Stimulated activated CD4-positive, alpha-beta T cell treated with anti-CD3 and anti-CD28 coated beads, Interleukin-4, amount 100 ng/mL, for 48 hours (primary cell): ENCODE measurements at places on chromosomes 12 and 14.

- no peak for DNase-seq
Observed at GRCh38 chr12:34526946-34527345, 504.6 kb downstream of the ALG10 start.

DNA sequence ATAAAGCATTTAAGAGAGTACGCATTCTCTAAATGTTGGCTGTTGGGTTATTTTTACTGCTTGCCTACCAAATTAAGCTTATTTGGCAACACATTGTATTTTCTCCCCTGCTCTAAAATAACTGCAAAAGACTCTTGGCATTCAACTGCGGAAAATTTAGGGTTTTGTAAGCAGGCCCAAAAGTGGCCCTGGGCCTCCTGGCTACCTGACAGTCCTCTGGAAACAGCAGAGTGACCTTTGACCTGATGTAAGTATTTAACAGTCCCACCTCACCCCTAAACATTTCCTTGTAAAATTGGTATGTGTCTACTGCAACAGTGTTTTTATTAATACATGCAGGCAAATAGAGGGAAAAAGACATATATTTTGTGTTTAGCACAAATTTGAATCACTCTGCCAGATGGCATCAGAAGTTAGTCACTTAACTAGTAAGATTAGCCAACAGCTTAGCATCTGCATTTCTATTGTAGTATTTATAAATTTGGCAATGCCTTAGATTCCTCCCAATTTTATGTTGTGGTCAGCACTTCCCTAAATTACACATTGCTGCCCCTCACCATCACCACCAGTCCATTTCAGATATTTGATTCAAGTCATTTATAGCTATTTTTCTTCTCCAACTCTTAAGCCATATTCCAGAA, 11.2 kb downstream of the LLPH start:
- DNase-seq: no peak

- no peak for DNase-seq
Observed at GRCh38 chr12:49621651-49622500, 1.5 kb upstream of the PRPF40B start.

DNA sequence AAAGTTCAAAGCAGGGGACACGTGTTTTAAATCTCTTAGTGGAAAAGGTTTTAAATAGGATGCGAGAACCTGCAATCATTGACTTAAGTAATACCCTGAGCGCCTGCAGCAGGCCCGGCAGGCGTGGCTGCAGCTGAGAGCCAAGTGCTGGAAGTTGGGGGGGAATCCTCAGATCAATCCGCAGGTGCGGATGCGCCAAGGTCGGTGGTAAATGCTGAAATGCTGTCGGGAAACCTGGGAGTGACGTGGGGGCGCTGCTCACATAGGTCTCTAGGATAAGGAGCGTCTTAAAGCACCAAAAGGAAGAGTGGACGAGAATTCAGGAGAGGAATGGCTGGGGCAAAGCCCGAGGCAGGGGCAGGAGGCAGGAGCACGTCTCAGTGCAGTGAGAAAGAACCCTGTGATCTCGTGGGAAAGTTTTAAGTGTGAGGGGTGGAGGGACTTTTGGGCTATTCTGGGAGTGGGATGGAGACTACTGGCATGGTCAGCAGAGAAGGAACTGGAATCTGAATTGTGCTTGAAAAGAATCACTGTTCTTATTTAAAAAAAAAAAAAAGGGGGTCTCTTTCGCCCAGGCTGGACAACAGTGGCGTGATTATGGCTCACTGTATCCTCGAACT, 883 bp upstream of the CDCA4 start:
- DNase-seq: no peak

DNA sequence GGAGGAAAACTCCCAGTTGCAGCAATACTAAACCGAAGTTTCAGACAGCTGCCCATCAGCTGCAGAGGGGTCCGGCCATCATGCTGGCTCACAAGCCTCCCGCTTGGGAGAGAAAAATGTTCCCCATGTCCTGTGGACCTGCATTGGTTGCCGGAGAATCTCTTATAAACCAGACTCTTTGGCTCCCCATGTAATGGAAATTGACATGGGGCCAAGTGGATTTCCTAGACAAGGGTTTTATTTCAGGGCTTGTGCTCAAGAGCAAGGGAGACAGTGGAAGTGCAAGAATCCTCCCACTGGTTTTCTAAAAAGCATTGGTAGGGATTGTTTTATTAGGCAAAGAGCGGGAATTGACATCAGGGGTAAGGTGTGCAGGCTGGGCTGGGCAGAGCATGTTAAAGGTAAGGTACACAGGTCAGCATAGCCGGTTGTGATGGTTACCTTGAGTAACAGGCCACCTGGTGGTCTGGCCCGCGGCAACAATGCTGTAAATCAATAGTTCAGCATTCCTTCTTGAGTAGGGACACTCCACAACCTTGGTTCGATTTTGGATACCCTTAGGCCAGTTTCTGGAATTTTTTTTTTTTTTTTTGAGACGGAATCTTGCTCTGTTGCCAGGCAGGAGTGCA, 135.4 kb downstream of the UNC79 start:
- no peak for DNase-seq

DNA sequence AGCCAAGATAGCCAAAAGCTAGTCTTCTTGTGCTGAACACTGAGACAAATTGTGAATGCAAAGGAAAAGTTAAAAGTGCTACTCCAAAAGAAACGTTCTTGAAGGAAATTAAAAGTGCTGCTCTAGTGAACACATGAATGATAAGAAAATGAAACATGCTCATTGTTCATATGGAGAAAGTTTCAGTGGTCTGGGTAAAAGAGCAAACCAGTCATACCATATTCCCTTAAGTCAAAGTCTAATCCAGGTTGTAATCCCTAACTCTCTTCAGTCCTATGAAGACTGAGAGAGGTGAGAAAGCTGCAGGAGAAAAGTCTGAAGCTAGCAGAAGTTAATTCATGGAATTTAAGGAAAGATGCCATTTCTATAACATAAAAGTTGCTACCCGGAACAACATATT, 121.5 kb downstream of the MNAT1 start:
- no peak for DNase-seq

DNA sequence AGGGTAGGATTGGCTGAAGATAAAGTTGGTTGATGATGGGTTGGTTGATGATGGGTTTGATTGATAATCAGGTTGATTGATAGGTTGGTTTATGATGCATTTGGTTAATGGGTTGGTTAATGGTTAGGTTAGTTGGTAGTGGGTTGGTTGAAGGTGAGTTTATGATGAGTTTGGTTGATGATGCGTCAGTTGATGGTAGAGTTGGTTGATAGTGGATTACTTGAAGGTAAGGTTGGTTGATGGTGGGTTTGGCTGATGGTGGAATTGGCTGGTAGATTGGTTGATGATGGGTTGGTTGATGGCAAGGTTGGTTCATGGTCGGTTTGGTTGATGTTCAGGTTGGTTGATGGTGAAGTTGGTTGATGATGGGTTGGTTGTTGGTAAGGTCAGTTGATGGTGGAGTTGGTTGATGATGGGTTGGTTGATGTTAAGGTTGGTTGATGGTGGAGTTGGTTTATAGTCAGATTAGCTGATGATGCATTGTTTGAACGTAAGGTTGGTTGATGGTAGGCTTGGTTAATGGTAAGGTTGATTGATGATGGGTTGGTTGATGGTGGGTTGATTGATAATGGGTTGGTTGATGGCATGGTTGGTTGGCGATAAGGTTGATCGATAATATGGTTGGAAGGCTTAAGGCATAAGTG, 146.4 kb downstream of the ADGRD1 start:
- DNase-seq: no peak

- DNase-seq: no peak
Observed at GRCh38 chr12:124087266-124088051, 114.4 kb downstream of the ZNF664 start.

- no peak for DNase-seq
Observed at GRCh38 chr12:65019696-65020234, 101.3 kb downstream of the WIF1 start.

- DNase-seq: no peak
Observed at GRCh38 chr12:125124320-125124966, 59.2 kb downstream of the AACS start.

GRCh38 chr14:92207012-92207927, 85.5 kb downstream of the CPSF2 start:
- DNase-seq: no peak

- DNase-seq: no peak
Observed at GRCh38 chr14:103724116-103724515, 8.5 kb downstream of the ZFYVE21 start.

DNA sequence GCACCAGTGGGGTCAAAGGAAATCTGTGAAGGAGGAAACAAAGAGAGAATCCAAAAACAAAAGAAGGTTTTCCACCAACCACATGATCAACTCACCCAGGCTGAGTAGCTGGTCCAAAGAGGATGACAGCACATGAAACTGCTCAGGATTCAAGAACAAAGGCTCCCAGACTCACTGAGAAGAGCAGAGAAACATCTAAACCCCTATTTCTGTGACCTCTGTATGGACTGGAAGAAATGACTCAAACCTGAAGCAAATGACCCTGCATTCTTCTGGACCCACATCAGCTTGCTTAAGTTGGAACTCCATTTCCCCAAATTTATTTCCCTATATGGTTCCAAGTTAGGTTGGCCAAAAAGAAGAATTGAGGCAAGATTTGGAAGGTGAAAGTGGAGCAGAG, 26.3 kb downstream of the TC2N start:
- no peak for DNase-seq

GRCh38 chr14:28157887-28158791, 608.4 kb upstream of the FOXG1 start:
- no peak for DNase-seq

- DNase-seq: no peak
Observed at GRCh38 chr14:95069547-95069946, 87.8 kb downstream of the DICER1 start.

GRCh38 chr12:76504606-76505005, 55.0 kb downstream of the OSBPL8 start:
- no peak for DNase-seq

DNA sequence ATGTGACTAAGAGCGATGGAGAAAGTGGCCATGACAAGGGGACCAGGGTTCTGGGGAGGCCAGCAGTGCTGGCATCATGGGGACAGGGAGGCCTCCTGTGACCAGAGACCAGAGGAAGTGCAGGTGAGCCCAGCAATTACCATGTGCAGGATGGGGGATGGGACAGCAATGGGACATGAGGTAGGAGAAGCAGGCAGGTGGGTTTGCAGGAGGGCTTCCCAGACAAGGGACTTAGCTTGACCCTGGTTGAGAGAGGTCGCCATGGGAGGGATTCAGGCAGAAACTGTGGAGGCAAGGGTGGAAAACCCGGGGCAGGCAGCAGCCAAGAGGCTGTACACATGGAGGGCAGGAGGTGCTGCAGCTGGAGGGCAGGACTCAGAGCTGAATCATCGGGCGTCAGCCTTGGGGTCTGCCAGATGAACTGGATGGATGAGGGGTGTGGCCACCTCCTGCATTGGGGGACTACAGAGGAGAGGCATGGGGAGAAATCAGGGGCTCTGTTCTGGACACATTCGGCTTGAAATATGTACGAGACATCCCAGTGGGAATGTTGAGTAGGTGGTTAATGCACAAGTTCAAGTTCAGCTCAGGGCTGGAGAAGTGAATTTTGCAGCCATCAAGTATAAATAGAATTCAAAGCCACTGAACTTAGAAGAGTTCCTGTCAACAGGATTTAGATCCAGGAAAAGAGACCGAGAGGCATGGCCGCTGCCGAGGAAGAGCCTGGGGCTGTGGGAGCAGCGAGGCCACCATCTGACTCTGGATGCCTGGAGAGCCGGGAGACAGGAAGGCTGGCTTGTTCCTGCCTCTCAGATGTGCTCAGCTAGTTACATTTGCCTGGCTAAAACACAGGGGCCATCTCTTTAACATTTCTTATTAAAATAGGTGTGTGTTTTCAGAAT, 36.6 kb downstream of the SFSWAP start:
- DNase-seq: no peak

DNA sequence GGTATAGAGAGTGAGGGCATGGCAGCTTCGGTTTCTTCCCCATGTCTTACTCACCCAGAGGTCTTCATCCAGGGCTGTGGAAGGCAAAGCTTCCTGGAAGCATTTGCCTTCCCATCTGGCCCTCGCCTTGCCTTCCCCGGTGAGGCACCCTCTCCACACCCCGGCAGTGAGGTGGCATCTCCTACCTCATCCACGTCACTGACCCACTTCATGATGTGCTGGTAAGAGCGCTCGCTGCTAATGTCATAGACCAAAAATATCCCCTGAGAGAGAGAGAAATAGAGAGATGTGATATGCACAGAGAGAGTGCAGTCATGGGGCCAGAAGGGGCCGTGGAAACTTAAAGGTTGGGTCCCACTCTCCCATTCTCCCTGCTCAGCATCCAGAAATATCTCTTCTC, 8.3 kb upstream of the GPX2 start:
- DNase-seq: no peak

GRCh38 chr12:45991284-45992249, 1.2 kb upstream of the SCAF11 start:
- peak; percentile 62 for DNase-seq

GRCh38 chr14:50821510-50822464, 9.2 kb downstream of the NIN start:
- DNase-seq: no peak

GRCh38 chr14:104864267-104865080, 594 bp upstream of the CEP170B start:
- DNase-seq: no peak

DNA sequence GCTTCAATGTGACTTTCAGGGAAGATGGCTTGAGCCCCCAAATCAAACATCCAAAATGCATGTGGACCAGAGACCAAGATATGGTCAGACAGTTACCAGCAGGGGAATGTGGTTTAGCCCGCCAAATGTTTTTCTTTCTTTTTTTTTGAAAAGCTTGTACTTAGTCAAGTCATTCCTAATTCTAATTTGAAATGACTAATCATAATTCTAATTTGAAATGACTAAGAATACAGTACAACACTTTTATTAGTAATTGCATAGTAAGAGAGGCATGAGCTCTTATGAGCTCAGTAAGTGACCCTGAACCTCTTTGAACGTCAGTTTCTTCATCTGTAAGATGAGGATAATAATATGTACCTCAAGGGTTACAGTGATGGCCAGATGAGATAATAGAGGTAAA, 72.4 kb downstream of the HECTD4 start:
- DNase-seq: no peak

- DNase-seq: no peak
Observed at GRCh38 chr14:64828071-64828470, 51.6 kb downstream of the SPTB start.

- DNase-seq: no peak
Observed at GRCh38 chr14:50319293-50319692, 7.2 kb downstream of the DMAC2L start.

- no peak for DNase-seq
Observed at GRCh38 chr12:89893972-89894706, 185.5 kb upstream of the ATP2B1 start.

DNA sequence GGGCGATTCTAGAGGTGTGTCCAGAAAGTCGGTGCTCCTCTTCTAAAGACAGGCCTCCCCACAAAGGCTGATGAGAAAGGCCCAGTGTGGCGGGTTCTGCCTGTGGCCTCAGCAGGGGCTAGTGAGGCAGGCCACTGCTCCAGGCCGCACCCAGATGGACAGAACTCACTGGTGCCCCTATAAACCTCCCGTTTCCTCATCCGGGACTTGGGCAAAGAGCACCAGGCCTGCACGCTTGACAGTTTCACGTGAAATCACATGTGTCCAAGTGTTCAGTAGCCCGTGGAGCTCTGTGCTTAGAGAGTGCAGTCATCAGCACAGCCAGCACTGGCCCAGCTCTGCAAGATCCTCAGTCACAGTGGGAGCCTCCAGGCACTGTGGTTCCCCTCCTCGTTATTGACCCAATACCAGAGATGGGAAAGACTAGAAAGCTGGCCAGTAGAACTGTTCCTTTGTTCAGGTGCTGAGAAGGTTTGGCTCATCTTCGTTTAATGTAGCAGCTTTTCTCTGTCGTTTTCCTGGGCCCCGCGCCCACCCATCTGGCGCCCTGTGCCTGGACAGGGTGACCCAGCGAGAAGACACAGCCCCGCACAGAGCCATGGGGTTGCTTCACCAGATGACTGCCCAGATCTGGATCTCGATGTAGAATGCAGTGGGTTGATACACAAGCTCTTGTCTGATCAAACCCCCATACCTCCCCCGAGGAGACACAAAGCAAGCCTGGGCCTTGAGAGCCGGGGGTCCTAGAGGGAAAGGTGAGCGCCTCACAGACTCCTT, 26.3 kb downstream of the IL31 start:
- no peak for DNase-seq
